Activated CD8-positive, alpha-beta T cell treated with anti-CD3 and anti-CD28 coated beads for 36 hours (primary cell): ENCODE measurements at places on chromosomes 2 and 18. TPM values are rescaled to one million over a fixed set of nuclear protein-coding genes. Genes with fewer than 3 reads are reported as not detected.
A peak's percentile ranks its signal among the peaks of the same experiment; 100 is the strongest.

GRCh38 chr2:11634584-11634983 lies 35.4 kb downstream of the NTSR2 start:
- DNase-seq: no peak

Gene RSAD2
- 3.7 TPM for total RNA-seq

- DNase-seq: no peak
These were observed 299.0 kb downstream of the FBXO15 start for GRCh38 chr18:73848656-73849055.

- DNase-seq: no peak
These were observed 156.4 kb downstream of the AQP4 start for GRCh38 chr18:26708806-26709716.

DNA sequence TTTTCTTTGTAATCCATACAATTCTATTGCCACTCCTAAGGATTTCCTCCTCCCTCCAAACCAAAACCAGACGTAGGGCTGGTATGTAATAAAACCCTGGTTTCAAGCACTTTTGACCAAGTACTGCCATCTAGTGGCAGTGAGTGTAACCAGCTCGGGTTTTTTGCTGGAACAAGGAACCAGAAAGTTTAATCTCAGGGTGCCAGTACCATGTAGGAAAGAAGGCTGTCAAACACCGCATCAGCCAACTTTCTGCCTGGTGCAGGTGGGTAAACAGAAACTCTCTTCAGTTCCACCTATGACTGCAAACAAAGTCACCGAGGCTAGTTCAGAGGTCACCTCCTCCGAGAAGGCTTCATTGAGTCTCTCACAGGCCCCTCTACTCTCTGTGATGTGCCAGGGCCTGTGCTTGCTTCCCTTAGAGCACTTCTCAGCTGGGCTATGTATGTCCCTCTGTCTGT lies 10.2 kb upstream of the THNSL2 start:
- peak; percentile 62 for DNase-seq

- DNase-seq: no peak
These were observed 16.2 kb downstream of the SCYGR8 start for GRCh38 chr2:227761740-227762476.

DNA sequence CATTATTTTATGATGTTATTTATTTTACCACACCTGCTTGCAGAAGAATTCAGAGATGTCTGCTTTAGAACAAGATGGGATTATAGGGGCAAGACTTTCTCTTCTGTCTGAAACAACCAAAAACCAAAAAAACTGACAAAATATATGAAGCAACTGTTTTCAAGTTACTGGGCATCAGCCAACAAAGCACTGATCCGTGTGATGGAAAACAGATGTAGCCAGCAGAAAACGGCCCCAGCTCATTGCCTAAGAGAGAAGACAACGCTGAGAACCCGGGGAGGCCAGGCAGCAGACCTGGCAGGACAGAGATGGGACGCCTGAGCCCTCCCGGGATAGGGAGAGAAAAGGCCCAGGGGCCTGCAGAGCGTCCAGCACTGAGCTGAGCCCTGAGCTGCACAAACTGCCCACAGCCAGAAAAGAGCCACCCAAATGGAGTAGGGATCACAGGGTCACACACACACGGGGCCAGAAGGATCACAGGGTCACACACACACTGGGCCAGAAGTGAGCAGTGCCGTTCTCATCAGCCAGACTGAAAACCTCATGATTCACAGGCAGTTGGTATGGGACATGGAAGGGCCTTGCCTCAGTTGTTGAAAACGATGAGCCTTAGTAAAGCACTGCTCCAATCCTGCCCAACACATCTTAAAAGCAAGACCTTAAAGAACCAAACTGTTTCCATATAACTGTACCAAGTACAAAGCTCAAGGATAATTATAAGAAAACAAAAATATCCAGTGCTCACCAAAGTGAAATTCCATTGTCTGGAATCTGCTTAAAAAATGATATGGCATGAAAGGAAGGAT lies 12.1 kb downstream of the PXDN start:
- DNase-seq: no peak

Gene KIF3C
- total RNA-seq: 3.8 TPM

GRCh38 chr18:24605444-24605843 lies 145.0 kb downstream of the HRH4 start:
- no peak for DNase-seq

- DNase-seq: peak; percentile 35
These were observed 475.0 kb upstream of the POU3F3 start for GRCh38 chr2:104378853-104379374.

GRCh38 chr2:224994242-224994823 lies 47.9 kb downstream of the DOCK10 start:
- DNase-seq: no peak
